ENCODE measurements at places on chromosomes 3 and 15.

DNA sequence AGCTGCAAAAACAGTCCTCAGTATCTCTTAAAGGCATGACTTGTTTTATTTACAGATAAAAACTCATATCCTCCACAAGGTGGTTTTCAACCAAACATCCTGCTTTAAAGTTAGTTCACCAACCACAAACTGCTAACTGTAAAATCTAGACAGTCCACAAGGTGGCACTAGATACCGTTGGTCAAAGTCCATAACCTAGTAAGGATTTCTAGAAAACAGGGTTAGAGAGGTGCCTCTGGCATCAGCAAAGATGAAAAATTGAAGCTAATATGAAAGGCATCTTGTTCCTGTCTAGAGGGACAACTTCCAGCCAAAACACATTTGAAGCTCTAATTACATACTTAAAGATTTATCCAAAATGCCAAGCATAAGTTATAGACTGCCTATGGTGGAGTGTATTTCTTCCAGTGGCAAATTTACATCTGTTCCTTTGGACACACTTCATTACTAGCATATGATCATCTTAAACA, 56.0 kb downstream of the ZMAT3 start:
- DNase-seq, result peak; percentile 9

- DNase-seq, result no peak
Measured at GRCh38 chr15:92394309-92395097, 822 bp downstream of the ST8SIA2 start.

GRCh38 chr15:81002331-81003096, 1.8 kb downstream of the TLNRD1 start:
- no peak for DNase-seq

- DNase-seq, result no peak
Measured at GRCh38 chr15:74752531-74752930, 3.9 kb downstream of the CYP1A2 start.

DNA sequence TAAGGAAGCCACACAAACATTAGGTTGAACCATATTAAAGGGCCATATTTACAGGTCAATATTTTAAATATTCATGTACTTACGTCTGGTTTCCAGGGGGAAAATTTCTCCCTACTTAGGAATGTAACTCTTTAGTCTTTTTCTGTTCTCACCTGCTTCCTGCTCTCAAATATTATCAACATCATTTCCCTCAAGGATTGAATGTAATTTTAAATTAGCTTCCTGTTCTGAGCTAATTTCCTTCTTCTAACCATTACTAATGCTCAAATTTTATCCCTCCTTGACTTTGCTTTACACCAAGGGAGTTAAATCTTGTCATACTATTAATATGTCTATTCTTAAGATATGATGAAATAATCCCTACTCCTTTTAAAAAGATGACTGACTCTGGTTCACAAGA, 103.4 kb upstream of the UBP1 start:
- DNase-seq, result no peak

DNA sequence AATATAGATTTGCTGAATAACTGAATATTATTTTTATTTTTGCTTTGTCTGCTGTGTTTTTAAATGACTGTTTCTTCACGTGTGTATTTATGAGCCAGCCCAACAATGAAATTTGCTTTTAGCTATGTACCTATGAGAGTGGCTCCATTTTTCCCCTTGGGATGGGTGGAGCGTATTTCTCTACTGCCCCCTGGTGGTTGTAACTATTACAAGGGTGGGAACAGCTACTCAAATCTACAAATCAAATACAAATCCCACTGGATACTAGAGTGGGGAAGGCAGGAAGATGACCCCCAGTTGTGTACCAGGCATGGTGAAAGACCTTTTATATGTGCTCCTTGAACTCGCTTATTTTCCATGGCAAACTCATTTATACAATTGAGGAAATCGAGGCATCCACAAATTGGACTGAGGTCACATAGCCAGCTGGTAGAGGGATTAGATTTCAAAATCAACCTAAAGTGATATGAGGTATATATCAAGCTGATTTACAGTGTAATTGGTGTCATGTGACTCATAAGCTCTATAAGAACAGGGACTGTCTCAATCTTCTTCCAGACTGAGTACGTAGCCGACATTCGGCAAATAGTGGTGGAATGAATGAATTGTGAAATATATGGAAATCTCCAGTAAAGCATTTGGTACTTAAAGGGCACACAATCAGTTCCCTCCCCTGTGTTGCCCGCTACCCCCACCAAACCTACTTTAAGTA, 69.5 kb upstream of the VEPH1 start:
- no peak for DNase-seq

- DNase-seq, result no peak
Measured at GRCh38 chr3:111989061-111989678, 9.6 kb upstream of the TAGLN3 start.

DNA sequence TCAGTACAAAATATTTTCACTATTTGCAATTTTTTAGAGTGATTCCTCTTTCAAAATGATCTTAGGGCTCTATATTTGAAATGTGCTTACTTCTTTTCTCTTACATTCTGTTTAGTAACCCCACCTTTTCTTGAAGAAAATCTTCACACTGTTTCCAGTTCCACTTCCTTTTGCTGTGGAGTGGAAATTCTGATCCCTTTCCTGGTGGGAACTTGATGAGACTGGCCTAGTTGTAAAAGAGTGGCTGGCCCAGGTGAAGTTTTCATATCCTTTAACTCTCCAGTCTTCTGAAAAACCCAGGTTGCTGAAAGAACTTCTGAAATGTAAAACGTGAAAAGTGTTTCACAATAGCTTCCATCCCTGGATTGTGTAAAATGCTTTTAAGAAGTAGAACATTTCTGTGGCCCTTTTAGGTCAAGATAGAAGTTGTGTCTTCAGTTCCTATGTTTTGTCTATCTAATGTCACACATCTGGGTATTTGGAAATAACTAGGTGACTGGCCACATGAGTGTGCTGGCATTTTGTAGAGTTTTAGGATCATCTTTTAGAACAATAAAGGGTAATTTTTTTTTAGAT, 84.8 kb upstream of the LRIG1 start:
- no peak for DNase-seq

GRCh38 chr3:188974856-188975599, 196.7 kb upstream of the TPRG1 start:
- DNase-seq, result no peak

DNA sequence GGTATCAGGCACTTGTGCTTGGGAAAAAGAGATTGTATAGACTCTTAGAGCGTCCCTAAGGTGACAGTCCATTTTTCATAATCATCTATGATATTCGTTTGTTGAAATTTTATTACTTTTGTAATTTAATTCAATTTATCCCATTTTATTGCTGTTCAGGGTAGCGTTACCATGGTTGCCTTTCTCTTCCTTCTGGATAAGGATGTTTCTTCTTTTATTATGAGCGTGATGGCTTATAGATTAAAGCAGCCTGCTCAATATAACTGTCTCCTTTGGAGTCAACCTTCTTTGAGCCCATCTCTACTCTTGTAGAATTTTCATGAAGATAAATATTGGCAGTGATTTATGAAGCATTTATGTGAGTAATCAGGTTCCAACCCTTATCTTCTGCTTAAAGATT, 182.0 kb downstream of the LRTM1 start:
- no peak for DNase-seq

- DNase-seq, result no peak
Measured at GRCh38 chr3:192928720-192929119, 11.1 kb upstream of the MB21D2 start.

DNA sequence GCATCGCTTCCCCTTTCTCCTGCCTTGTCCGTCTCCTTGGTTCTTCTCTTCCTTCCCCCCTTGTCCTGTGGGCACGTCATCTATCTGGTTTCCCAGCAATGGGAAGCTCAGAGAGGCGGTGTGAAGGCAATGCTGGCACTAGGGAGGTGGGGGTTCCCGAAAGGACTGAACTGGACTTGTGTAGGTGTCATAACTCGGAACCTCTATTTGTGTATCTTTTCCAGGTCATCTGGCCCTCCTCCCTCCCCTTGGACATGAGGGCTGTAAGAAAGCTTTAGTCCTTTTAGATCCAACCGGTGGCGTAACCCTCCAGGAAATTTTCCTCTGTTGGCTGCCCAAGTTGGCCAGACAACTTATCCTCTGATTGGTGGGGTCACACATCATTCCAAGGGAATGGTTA, 231.5 kb upstream of the TLE3 start:
- no peak for DNase-seq

- DNase-seq, result no peak
Measured at GRCh38 chr3:171396048-171396447, 64.2 kb downstream of the TNIK start.

GRCh38 chr3:124846189-124846588, 41.0 kb downstream of the ITGB5 start:
- no peak for DNase-seq

- no peak for DNase-seq
Measured at GRCh38 chr15:73740152-73741048, 12.8 kb downstream of the INSYN1 start.

DNA sequence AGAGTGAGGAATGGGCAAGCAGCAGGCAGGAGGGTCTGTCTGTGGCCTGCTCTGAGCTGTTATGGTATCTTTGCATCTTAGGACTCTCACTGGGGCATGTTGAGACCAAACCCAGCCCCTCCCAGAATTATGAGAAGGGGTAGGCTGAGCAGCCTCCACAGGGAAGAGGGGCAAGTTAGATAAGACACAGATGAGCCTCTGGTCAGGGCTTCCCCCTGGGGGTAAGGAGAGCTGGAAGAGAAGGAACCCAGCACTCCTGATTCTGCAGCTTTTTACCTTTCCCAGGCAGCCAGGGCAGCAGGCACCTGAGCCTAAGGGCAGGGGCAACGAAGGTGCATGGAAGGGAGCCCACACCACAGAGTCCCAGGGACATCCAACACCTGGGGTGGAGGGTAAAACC, 19.3 kb downstream of the DUOX1 start:
- no peak for DNase-seq

DNA sequence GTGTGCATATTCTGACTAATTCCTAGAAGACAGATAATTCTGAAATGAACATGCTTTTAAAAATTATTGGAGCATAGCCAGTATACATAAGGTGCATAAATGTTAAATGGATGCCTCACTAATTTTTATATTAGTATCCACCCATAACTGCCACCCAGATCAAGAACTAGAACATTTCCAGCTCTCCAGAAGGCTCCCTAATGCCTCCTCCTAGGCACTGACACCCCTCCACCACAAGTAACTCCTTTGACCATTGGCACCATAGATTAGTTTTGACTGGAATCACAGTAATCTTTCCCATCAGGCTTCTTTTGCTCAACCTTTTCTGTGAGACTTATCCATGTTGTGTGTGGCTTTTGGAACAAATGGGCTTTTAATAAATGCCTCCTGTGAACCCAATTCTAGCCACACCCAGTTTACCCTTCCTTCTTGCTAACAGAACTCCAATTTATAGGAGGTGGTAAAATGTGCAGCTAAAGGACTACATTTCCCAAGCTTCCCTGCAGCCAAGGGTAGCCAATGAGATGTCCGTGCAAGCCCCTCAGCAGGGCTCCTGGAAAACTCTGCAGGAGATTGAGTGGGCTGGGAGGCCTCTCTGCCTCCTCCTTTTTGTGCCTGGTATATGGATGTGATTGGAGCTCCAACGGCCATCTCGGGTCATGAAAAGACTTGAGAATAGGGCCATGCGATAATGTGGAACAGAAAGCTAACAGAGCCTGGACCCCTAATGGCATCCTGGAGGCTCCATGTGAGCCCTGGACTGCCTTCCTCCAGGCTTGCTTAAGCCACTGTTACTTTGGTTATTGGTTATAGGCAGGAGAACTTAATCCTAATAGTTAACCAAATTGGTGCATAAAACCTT, 322.6 kb upstream of the TLE3 start:
- DNase-seq, result no peak

DNA sequence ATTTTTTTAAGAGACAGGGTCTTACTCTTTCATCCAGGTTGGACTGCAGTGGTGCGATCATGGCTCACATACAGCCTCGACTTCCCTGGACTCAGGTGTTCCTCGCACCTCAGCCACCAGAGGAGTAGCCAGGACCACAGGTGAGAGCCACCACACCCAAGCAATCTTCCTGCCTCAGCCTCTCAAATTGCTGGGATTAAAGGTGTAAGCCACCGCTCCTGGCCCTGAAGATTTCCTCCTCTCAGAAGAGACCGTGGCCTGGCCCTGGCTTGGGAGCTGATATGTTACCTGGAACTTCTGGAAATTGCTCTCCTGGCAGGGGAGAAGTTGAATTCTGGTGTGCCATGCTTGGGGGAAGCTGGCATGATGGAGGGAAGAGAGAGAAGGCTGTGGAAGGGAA, 36.2 kb downstream of the PPCDC start:
- no peak for DNase-seq

- no peak for DNase-seq
Measured at GRCh38 chr3:128524374-128525299, 31.6 kb upstream of the GATA2 start.

GRCh38 chr3:99758502-99759177, 59.0 kb upstream of the CMSS1 start:
- DNase-seq, result no peak

DNA sequence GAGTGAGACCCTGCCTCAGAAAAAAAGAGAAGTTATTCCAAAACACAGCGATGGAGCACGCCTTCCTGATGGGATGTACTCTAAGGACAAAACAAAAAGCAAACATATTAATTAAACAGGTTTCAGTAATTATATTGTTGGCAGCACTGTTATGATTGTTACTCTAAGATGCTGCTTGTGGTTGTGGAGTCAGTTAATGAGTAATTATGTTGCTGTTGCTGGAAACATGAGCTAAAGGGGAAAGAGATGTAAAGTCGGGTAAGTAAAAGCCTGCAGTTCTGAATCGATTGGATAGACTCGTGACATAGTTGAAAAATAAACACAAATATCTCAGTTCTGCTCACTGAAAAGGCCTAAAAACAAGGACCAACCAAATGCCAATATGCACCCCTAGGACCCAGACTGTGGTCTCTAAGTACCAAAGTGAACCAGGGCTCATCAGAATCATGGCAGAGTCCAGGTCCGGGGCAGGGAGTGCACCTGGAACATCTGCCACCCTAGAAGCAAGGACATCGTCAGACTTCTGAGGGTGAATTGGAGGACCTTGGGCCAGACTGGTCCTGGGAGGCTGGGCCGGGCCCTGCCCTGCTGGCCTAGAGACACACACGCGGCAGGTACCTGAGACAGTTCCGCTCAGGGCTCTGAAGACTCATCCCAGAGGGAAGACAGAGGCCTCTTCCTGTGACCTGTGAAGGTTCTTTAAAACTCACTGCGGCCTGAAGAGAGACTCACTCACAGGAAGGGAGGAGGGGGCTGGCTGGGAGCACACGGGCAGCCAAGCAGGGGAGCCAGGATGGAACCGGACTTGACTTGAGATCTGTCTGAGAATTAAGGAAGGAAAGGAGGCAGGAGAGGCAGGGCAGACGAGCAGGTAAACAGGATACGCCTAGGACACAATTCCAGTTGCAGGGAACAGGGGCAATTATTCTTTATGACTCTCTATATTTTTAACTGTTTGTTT, 140.5 kb downstream of the LRRK1 start:
- DNase-seq, result no peak

DNA sequence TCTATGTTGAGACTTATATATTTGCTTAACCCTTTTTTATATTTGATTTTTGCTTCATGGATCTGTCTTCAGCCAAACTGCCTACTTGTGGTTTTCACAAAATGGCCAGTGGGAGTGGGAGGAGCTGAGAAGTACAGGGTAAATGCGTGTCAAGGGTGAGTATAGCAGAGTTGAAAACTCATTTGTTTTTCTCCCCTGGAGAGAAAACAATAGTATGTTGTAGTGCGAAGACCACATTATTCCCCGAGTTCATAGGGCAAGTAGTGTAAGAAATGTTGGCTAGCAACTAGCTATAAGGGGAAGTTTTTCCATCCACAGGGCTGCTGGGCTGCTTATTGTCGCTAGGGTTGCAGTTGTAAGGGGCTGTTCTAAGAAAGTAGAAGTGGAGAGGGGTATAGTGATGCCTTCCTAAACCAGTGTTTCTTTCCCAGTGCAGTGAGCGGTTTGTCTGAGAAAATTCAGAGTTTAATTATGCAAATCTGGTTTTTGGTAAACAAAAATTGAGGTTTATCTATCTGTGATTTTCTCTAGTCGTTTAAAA, 153.8 kb upstream of the AZI2 start:
- no peak for DNase-seq

Data from effector CD8-positive, alpha-beta T cell (primary cell).